ENCODE measurements at places on chromosomes 11 and 22.

DNA sequence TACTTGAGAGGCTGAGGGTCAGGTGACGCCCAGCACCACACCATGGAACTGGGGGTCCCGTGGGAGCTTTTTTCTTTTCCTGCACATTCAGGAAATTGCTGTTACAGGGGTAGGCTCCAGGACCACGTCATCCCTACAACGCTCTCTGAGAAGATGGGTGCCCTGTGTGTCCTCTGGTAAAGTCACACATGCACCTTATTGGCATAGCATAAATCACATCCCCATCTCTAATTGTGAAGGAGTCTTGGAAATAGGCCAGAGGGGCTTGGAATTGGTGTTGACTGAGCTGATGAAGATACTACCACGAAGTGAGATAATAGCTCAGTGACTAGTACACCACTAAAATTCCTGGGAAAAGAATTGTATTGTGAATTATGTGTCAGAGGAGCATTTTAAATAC, 57.6 kb downstream of the TNRC6B start:
- no peak overlapping the region for H3K4me3 ChIP-seq
- peaks cover 63% of the 10 kb centered on the region for H3K4me1 ChIP-seq
- DNase-seq = no peak

DNA sequence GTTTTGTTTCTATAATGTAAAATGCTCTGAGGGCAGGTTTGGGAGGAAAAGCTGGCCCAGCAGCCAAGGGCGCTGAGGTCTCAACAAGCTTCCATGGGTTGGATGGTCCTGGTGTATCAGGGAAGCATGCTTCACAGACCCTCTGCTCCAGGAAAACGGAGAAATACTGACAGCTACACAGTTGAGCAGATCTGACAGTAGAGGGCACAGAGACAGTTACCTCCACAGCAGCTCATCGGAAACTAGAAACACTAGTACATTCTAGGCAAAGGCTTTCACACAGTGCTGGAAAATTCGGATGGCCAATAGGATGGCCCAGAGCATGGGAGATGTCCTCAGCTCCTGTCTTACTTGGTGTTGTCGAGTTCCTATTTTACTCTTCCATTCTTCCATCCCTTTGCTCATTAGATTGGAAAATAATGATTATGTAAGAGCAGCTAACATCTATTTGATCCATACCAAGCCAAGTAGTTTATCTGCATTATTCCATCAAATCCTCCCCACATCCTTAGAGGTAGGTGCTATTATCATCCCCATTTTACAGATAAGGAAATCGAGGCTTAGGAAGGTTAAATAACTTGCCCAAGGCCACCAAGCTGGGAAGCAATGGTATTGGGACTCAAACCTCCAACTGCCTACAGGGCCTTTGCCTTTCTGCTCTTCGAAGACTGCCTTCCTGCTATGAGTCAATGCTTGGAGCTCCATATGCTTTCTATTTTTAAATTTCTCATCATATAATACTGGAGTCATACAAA, 28.3 kb downstream of the LMO2 start:
- DNase-seq = no peak
- no peaks in the 10 kb centered on the region for H3K27me3 ChIP-seq
- no peak overlapping the region for H3K4me3 ChIP-seq
- no peaks in the 10 kb centered on the region for H3K36me3 ChIP-seq
- H3K27ac ChIP-seq = no peak overlapping the region
- H3K4me1 ChIP-seq = peaks cover 7% of the 10 kb centered on the region

GRCh38 chr11:40240284-40240683, 1219.2 kb downstream of the LRRC4C start:
- no peak overlapping the region for H3K4me3 ChIP-seq
- no peak for DNase-seq
- no peaks in the 10 kb centered on the region for H3K27me3 ChIP-seq
- no peaks in the 10 kb centered on the region for H3K36me3 ChIP-seq
- no peaks in the 10 kb centered on the region for H3K4me1 ChIP-seq

GRCh38 chr22:38135133-38135706, 24.7 kb upstream of the BAIAP2L2 start:
- H3K27ac ChIP-seq = no peak overlapping the region
- no peaks in the 10 kb centered on the region for H3K27me3 ChIP-seq
- DNase-seq = no peak
- no peak overlapping the region for H3K4me3 ChIP-seq

DNA sequence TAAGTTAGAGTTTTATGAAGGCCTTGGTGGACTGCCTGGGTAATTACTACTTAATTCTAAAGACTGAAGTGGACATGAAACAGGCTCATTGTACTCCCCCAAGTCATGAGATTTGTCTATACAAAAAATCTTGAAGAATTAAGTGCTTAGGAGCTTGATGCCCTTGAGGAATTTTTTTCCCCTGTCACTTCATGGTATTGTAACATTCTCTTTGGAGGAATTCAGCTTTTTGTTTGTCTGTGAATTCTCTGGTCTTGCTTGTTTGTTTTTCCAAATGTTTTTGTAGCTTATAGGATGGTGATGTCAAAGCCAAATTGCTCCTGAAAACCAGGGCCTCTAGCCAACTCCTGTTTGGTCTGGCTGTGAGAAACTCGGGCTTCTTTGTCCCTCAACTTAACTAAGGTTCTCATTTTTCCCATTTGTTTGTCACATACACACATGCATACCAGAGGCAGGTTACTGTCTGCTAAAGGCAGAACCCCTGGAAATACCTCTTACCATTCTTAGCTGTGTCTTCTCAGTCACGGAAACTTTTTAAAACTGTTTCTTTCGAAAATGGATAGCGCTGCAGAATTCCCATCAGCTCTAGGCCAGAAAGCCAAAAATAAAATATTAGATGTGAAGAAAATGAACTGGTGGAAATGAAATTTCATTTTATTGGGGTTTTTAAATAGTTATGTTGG, 66.9 kb downstream of the AMOTL1 start:
- H3K4me1 ChIP-seq = peaks cover 43% of the 10 kb centered on the region
- no peaks in the 10 kb centered on the region for H3K27me3 ChIP-seq
- no peak for DNase-seq
- H3K4me3 ChIP-seq = no peak overlapping the region

- H3K27me3 ChIP-seq = no peaks in the 10 kb centered on the region
- no peak overlapping the region for H3K27ac ChIP-seq
- H3K4me3 ChIP-seq = no peak overlapping the region
- H3K36me3 ChIP-seq = no peaks in the 10 kb centered on the region
Observed at GRCh38 chr11:120130176-120130980, 7.5 kb downstream of the TRIM29 start.

DNA sequence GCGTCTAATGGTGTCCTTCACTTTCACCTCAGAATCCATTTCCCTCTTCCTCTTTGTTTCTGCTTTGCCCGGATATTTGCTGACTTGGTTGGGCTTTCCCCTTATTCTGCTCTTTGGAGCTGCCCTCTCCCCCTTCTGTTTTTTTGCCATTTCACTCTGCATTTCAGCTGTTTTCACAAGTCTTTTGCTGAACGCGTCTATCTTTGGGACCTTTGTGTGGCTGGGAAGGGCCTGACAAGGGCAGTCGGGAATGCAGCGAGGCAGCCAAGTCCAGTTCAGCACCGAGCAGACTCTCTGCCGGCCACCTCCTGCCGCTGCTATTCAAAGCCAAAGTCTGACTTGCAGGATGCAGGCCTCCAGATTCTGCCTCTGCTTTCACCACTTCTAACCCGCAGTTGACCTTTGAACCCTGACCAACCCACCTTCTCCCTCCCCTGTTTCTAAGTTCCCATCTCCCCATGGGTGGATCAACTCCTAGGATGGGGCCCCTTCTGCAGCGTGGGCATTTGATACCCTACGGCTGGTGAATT, 38.2 kb downstream of the FEZ1 start:
- peak; percentile 83 for DNase-seq
- no peaks in the 10 kb centered on the region for H3K36me3 ChIP-seq
- H3K27ac ChIP-seq = peak overlapping the region; percentile 73
- H3K4me1 ChIP-seq = peaks cover 10% of the 10 kb centered on the region

DNA sequence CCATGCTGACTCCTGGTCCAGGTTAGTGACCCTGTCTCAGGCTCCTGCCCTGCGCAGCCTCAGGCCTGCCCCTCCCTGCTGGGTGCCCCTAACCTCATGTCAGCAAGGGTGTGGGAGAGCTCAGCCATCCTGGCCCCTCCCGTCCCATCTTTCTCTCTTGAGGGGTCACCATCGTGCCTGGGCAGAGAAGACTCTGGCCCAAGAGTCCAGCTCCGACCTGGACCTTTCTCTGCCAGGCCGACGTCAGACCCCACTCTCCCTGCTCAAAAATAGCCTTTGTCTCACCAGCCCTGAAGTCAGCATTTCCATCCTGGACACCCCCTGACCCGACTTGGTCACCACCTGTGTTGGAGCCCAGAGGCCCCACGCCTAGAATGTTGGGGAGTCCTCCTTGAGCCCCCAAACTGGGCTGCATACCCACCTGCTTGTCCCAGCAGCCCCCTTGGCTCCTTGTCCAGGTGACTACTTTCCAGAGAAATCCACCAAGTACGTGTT, 4.9 kb downstream of the SCGB1C1 start:
- H3K36me3 ChIP-seq = peaks cover 10% of the 10 kb centered on the region
- H3K4me3 ChIP-seq = no peak overlapping the region
- H3K27me3 ChIP-seq = no peaks in the 10 kb centered on the region
- no peaks in the 10 kb centered on the region for H3K4me1 ChIP-seq
- DNase-seq = no peak

DNA sequence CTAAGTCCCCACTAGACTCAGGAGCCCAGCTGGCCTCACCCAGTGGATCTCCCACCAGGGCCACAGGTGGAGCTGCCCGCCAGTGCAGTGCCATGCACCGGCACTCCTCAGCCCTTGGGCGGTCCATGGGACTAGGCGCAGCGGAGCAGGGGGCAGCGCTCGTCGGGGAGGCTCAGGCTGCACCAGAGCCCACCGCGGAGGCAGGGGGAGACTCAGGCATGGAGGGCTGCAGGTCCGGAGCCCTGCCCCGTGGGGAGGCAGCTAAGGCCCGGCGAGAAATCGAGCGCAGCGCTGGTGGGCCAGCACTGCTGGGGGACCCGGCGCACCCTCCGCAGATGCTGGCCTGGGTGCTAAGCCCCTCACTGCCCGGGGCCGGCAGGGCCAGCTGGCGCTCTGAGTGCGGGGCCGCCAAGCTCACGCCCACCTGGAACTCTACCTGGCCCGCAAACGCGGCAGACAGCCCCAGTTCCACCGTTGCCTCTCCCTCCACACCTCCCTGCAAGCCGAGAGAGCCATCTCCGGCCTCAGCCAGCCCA, 1275.2 kb upstream of the CNTN5 start:
- H3K27me3 ChIP-seq = no peaks in the 10 kb centered on the region
- no peak for DNase-seq
- no peak overlapping the region for H3K4me3 ChIP-seq
- no peak overlapping the region for H3K27ac ChIP-seq

GRCh38 chr11:535210-535518, 212 bp downstream of the HRAS start:
- H3K27me3 ChIP-seq = no peaks in the 10 kb centered on the region
- H3K4me1 ChIP-seq = peaks cover 39% of the 10 kb centered on the region
- no peak overlapping the region for H3K27ac ChIP-seq
- DNase-seq = no peak

- no peaks in the 10 kb centered on the region for H3K27me3 ChIP-seq
- no peaks in the 10 kb centered on the region for H3K36me3 ChIP-seq
- H3K4me1 ChIP-seq = no peaks in the 10 kb centered on the region
- no peak overlapping the region for H3K4me3 ChIP-seq
Observed at GRCh38 chr11:24321229-24321628, 175.6 kb upstream of the LUZP2 start.

DNA sequence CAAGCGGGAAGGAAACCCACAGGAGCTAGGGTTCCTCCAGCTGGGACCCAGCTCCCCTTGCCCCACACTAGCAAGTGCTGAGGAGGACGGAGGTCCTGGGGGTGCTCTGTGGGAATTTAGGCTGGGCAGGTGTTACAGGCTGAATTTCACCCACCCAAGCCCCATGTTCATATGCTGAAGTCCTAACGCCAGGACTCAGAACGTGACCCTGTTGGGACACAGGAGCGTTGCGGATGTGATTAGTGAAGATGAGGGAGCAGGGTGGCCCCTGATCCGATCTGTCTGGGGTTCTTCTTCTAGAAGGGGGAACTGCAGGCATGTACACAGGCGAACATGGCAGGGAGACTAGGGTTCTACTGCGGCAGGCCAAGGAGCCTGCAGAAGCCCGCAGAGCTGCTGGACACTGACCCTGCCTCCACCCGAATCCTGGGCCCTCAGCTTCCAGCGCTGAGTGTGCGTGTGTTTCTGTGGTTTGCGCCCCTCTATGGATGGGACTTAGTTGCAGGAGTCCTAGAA, 103.4 kb upstream of the FGF3 start:
- no peaks in the 10 kb centered on the region for H3K4me1 ChIP-seq
- no peaks in the 10 kb centered on the region for H3K36me3 ChIP-seq
- no peak for DNase-seq
- H3K27ac ChIP-seq = no peak overlapping the region

DNA sequence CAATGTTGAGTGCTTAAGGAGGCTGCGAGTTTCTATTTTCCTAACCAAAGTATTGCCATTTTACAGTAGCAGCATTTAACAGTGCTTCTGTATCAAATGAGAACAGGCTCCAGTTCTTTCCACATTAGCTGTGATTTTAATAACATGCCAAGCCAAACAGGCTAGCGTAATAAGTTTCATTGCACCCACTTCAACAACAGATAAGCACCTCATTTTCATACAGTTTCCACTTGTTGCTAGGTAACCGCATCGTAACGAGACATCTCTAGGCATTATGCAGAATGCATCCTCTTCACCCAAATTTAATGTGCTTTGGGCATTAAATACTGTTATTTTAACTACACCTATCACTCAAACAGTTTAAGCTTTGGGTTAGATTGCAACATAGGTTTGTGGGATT, 79.0 kb downstream of the CADM1 start:
- no peaks in the 10 kb centered on the region for H3K27me3 ChIP-seq
- no peak overlapping the region for H3K4me3 ChIP-seq
- DNase-seq = no peak

- H3K4me3 ChIP-seq = no peak overlapping the region
- no peak for DNase-seq
Observed at GRCh38 chr11:20623252-20623651, 23.8 kb downstream of the SLC6A5 start.

DNA sequence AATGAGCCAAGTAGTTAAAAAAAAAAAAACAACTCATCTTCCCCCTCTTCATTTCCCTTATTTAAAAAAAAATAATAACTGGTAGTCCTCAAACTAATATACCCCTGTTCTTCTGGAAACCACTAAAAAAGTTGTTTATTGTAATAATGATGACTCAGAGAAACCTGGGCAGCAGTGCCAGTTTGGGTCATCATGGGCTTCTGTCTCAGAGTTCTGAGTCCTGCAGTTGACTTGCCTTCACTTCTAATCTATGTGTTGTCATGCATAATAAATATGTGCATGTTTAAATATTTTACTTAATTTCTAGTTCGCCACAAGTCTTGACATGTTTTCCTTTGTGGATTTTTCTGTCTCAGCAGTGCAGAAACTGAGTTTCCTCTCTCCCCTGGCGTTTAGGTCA, 46.8 kb downstream of the PPP2R1B start:
- DNase-seq = no peak
- H3K27me3 ChIP-seq = no peaks in the 10 kb centered on the region
- no peak overlapping the region for H3K4me3 ChIP-seq
- H3K27ac ChIP-seq = peak overlapping the region; percentile 7

- no peaks in the 10 kb centered on the region for H3K4me1 ChIP-seq
- H3K36me3 ChIP-seq = peaks cover 14% of the 10 kb centered on the region
- peak overlapping the region; percentile 68 for H3K27ac ChIP-seq
Observed at GRCh38 chr11:61731952-61732675, 20.3 kb upstream of the MYRF start.

GRCh38 chr11:134413826-134414731, 2.0 kb upstream of the B3GAT1 start:
- H3K4me3 ChIP-seq = no peak overlapping the region
- no peak for DNase-seq
- no peaks in the 10 kb centered on the region for H3K36me3 ChIP-seq

GRCh38 chr11:68655806-68656205, 28.5 kb upstream of the GAL start:
- no peak overlapping the region for H3K27ac ChIP-seq
- H3K27me3 ChIP-seq = no peaks in the 10 kb centered on the region

All from right atrium auricular region (tissue), 2 donors.